Stimulated activated CD8-positive, alpha-beta memory T cell treated with anti-CD3 and anti-CD28 coated beads, Interleukin-4, amount 100 ng/mL, for 48 hours (primary cell): ENCODE measurements at places on chromosomes 4 and X.

DNA sequence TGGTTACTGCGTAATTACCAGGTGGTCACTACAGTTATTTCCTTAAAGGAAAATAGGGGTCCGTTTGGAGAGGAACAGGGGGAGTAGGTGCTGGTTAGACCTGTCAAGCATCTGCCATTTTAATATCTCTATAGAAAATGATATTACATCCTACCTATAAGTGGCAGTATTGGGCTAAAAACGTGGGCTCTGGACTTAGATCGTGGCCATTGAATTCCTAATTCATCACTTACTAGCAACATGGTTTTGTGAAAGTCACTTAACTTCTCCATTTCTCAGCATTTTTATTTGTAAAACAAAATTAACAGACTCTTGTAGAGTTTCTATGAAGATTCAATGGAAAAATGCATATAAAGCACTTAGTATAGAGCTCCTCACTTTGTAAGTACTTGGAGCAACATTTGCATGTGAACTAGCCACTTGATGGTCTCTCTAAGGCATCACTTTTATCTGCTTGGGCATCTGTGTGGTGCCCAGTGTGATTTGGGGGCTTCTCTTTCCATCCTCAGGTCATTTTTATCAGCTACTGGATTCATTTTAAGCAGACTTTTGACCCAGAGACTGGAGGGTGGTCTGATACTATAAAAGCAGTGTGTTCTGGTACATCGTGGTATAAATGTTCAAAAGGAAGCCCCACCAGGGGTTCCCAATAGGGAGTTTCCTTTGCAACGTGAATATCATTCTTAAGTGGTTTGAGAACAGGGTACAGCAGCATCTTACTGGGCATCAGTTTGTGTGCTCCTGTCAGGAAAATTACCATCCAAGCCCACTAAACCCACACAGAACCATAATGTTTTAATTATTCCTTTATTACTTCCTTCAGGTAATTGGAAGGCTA lies 42.7 kb upstream of the RASSF6 start:
- no peak for DNase-seq

DNA sequence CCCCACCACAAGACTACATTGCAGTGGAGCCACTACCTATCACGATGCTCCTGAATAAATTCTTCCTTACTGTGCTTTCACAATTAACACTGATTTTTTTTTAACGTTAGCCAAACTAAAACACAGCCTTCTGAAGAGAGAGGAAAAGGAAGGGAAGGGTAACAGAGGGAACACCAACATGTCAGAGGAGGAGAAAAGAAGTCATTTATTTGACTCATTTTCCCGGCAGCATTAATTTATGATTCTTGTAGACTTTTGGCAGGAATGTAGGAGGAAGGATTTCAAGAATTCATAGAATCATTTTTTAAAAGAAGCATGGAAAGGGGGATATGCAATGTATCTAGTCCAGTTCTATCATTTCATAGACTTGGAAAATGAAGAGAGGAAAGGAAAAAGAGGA lies 74.3 kb upstream of the IQCM start:
- DNase-seq, result no peak

GRCh38 chr4:162016219-162016618 lies 147.6 kb downstream of the FSTL5 start:
- DNase-seq, result no peak

- DNase-seq, result no peak
Measured at GRCh38 chrX:30259927-30260326, 13.0 kb downstream of the MAGEB1 start.

DNA sequence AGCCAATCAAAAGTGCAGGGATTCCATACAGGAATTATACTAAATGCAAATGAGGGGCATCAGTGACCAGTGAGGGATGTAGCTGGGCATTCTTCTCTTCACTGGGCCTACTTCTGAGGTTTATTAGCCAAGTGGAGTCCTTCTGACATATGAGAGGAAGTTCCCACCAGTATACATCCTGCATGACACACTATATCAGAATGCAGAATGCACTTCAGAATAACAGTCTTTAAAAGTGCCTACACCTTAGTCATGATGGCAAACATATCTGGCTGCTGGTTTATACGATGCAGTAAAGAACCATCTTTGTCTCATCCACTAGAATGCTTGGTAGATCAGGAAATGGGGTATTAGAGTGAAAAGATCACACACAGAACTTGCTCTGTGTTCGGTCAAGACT lies 180.3 kb upstream of the PPARGC1A start:
- no peak for DNase-seq

- peak; percentile 25 for DNase-seq
Measured at GRCh38 chrX:56728752-56729151, 291 bp upstream of the NBDY start.

GRCh38 chr4:142886566-142886965 lies 40.5 kb upstream of the INPP4B start:
- no peak for DNase-seq

DNA sequence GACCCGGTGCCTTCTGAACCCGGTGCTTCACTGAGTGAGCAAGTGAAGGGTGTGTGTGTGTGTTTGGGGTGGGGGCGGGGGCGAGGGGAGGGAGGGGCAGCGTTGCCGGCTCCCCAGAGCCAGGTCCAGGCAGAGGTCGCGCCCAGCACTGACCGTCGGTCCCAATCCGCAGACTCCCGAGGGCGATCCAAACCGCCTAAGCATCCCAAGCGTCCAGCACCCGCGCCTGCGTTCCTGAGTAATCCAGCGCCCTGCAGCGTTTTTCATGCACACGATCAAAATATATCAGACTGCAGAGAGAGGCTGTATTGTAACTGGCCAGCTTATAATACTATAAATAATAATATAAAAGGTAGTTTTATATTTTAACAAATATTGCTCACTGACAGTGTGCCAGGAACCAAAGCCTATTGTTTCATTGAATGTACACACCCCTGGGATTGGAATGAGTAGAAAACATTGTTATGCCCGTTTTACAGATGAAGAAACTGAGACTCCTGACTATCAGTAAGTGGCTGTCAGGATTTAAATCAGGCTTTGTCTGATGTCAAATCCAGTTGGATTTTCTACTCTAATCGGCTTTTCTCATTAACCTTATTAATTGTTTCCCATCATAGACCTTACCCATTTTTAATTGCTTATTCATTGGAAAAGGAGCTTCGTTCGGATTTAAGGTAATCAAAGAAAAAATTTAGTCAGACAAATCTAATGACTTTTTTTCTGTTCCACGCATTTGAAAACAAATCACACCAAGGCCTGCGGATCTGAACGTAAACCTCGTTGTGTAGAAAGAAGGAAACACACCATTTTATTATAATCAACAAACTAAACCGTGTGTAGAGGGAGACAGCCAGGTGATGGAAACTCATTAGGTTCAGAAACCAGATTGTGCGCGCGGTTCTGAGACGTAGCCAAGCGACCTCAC lies 4.0 kb upstream of the NKX3-2 start:
- DNase-seq, result no peak

GRCh38 chr4:93303440-93303839 lies 525.1 kb upstream of the ATOH1 start:
- no peak for DNase-seq

- no peak for DNase-seq
Measured at GRCh38 chrX:29478336-29479069, 736.9 kb upstream of the MAGEB2 start.

GRCh38 chr4:45776146-45776545 lies 347.7 kb downstream of the GABRG1 start:
- DNase-seq, result no peak

- no peak for DNase-seq
Measured at GRCh38 chrX:125778261-125778660, 387.8 kb downstream of the DCAF12L2 start.

GRCh38 chr4:111754003-111754402 lies 391.3 kb upstream of the FAM241A start:
- DNase-seq, result no peak

DNA sequence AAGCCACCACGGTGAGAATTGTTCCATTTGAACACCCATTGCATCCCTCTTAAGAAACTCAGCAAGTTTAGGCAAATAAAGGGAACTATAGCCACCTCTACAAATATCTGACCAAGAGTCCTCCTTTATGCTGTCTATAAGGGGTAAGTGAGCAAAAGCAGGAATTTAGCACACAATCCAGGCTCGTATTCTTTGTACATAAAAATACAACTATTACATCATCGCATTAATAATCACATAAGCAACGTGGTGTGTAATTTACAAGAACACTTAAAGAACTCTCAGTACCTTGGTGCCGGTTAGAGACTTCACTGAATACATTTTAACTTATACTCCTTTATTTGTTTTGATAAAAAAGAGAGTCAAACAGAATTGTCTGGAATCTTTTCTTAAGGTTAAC lies 38.8 kb downstream of the PALLD start:
- DNase-seq, result no peak

DNA sequence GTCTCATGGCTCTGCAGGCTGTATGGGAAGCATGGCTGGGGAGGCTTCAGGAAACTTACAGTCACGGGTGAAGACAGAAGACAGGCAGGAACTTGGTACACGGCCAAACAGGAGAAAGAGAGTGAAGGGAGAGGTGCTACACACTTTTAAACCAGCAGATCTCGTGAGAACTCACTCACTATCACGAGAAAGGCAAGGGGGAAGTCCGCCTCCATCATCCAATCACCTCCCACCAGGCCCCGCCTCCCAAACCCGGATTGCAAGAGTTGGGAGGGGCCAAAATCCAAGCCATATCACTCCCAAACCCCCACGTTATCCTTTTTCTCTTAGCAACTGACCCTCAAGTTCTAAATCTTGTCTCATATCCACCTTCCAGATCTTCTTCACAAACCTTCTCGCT lies 1710.5 kb upstream of the TENM3 start:
- DNase-seq, result no peak

GRCh38 chr4:117700111-117700892 lies 334.0 kb upstream of the NDST3 start:
- no peak for DNase-seq

GRCh38 chrX:125293850-125294780 lies 25.6 kb upstream of the TEX13C start:
- no peak for DNase-seq

DNA sequence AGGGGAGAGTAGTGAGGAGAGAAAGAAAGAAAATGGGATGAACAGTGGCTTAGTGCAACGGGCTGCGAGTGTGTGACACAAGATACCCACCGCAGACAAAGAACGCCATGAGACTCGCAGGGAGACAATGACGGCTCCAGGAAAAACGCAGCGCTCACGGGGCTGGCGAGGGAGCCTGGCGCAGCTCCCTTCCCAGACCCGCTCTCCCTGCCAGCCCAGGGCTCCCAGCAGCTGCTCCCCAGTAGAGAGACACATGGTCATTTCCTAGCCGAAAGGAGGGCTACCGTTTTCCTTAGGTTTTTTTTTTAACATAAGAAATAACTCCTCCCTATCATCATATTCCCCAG lies 149.5 kb downstream of the MAML3 start:
- DNase-seq, result no peak

GRCh38 chr4:25930731-25931354 lies 16.8 kb downstream of the SMIM20 start:
- no peak for DNase-seq

DNA sequence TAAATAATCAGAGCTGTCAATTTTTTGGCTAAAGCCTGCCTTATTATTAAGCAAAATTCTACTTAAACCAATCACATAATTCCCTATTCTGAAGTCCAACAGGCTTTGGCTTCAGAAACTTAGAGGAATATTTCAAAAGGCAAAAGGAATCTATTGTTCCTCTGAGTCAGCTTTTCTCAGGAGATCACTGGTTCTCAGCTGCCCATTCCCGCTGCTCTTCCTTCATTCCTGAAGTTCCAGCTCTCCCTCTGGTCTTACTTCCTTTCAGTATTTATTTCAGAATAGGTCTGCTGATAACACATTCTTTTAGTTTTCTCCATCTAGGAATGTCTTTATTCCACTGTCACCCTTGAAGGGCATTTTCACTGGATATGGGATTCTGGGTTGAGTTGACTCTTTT lies 133.7 kb downstream of the SOWAHB start:
- DNase-seq, result no peak
